ENCODE measurements at places on chromosomes 2 and 18.

GRCh38 chr2:207599636-207600035, 25.6 kb downstream of the METTL21A start:
- no peak for DNase-seq

DNA sequence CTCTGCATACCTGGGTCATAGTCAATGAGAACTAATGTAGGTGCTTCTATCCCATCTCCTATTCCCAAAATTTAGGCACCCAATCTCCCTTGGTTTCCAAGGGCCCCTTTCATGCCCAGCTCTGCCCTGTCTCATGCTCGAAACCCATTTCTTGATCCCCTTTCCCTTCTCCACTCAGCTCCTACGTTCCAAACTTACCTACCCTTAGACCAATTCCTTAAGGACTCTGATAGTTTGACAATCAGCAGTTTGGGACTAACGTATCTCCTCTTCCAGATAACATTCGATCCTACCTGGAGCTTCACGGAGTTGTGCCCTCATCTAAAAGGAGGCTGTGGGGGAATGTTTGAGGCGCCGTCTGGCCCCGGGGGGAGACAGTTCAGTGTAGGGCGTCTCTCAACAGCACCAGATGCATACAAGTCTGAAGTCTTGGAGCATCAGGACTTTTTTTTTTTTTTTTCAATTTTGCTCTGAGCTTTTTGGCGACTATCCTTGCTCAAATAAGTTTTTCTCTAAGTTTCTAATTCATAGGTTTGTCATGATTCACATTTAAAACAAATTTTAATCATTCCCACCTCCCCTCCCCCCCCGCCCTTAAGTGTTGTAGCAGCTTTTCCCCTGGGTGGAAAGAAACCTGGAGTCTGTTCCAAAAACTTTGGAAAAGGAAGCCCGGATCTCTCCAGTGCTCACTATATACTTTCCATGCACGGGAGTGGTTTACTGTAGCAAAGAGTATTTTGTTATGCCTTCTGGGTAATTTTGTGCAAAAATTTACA, 141.2 kb upstream of the LGALSL start:
- no peak for DNase-seq

- DNase-seq = no peak
Measured at GRCh38 chr18:42559069-42559690, 556.3 kb downstream of the RIT2 start.

DNA sequence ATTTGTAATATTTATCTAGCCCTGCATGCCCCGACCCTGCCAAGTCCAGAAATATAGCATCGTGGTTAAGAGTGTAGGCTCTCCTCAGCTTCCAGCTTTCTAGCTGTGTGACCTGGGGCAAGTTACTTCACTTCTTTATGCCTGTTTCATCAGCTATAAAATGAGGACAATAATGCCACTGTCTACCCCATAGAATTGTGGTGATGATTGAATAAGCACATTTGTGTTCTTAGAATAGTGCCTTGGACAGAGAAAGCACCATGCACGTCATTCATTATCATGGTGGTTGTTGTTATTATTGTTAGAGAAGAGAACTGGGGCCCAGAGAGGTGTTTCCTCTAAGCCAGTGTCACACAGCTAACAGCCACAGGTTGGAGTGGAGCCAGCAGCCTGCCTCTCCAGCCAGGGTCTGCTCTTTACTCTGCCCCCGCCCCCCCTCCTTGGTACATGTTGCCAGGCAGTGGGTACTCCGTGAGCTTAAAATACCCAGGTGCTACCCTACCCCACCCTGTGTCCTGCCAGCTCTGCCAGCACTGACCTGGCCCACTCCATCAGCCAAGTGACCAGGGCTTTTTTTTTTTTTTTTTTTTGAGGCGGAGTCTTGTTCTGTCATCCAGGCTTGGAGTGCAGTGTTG, 202.1 kb downstream of the CTIF start:
- DNase-seq = no peak

DNA sequence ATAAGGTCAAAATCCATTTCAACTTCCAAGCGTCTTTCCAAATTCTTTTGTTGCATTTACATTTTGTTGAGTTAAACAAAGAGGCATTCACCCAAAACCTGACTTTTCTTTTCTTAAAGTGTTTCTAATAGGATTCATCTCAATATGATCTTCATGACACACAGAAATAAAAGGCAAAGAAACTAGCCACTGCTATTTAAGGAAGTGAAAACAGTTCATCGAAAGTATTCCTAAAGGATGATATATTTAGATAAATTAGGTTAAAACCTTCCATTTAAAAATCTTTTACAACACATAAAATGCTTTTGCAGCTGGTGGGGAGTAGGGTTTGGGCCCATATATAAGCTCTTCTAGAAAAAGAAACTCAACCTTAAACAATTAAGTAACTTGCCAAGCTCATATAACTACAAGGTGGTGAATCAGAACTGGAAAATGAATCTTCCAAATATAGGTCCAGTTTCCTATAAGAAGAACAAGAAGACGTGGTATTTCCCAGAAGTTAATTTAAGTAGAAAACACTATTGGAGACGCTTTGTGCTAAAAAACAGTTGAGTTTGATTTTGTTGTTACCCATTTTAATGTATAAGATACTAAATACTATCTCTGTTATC, 336.0 kb upstream of the HNRNPA3 start:
- DNase-seq = no peak

DNA sequence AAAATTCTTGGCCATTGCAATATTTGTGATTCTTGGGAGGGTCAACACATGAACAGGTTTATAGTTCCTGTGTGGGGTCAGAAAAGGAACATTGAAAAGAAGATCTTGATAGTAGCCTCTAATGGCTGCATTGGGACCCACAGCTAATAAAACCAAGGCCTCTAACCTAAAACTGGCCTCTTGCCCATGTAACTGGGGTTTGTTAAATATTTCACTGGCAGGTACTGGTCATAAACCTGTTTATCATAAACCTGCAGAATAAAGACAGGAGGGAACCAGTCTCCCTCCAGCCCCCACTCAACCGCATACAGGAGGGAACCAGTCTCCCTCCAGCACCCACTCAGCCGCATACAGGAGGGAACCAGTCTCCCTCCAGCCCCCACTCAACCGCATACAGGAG, 125.3 kb downstream of the PXDN start:
- DNase-seq = no peak

- no peak for DNase-seq
Measured at GRCh38 chr2:71001981-71002570, 7.4 kb upstream of the TEX261 start.

GRCh38 chr2:48444404-48444803, 85.5 kb upstream of the STON1 start:
- DNase-seq = no peak

GRCh38 chr18:1542230-1542774, 637.6 kb downstream of the ADCYAP1 start:
- no peak for DNase-seq

- DNase-seq = no peak
Measured at GRCh38 chr18:9838144-9838877, 47.5 kb upstream of the TXNDC2 start.

- no peak for DNase-seq
Measured at GRCh38 chr2:222318026-222318711, 19.4 kb upstream of the PAX3 start.

DNA sequence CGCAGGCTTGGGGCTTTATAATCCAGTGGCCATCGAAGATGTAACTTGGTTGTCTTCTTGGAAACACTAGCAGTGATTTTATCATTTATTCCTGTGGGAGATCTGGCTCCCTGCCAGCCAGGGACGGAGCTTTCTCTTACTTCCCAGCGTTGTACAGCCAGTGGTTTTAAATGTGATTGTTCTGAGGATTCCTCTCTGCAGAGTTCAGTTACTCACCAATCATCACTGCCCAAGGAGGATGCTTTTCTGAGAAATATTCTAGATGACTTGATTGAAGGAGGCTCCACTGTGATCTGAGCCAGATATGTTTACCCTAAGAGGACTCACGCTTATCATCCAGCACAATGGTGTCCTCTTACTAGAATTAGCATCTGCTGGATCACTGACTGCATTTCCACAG, 744.3 kb downstream of the RNF144A start:
- no peak for DNase-seq

DNA sequence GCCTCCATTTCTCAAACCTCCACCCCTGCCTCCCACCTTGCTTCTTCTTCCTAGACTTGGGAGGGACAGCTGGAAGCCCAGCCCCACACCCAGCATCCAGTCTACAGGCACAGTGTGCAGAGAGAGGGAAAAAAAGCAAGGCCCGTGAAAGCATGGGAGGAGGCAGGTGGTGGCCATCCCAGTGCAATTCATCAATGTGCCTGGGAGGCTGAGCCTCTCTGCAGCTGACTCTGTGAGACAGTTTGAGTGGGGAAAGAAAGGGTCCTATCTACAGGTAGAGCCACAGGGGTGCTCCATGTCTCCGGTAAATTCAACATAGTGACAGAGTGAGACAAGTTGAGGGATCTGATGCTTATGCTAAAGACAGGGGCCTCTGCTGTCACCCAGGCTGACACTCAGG, 340.6 kb downstream of the DYSF start:
- DNase-seq = no peak

DNA sequence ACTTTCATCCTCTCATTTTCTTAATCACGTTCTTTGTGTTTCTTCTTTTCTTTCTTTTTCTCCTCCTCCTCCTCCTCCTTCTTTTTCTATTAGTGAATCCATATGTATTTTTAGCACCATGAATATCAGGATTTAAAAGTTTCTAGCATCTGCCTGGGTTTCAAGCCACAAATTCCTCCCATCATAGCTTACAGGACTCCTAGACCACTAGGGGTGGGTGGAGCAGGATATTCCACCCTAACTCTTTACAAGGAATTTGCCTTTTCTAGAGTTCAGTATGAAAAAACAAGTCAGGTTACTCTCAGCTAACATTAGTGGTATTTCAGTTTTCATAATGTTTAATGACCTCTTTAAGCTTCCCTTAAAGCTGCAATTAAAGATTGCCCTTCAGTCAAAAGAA, 19.1 kb upstream of the LRRTM1 start:
- no peak for DNase-seq

GRCh38 chr2:65914244-65914786, 481.9 kb upstream of the SPRED2 start:
- DNase-seq = no peak

- DNase-seq = no peak
Measured at GRCh38 chr2:179579800-179580199, 281.6 kb downstream of the ZNF385B start.

- no peak for DNase-seq
Measured at GRCh38 chr2:19944205-19944845, 42.5 kb upstream of the TTC32 start.

GRCh38 chr2:4693266-4693665, 989.9 kb downstream of the DCDC2C start:
- DNase-seq = no peak

- DNase-seq = no peak
Measured at GRCh38 chr2:43075811-43076585, 150.4 kb downstream of the ZFP36L2 start.

Measured in stimulated activated CD4-positive, alpha-beta T cell treated with anti-CD3 and anti-CD28 coated beads, Interleukin-15, amount 100 ng/mL, for 1 hour (primary cell).